Activated CD4-positive, alpha-beta T cell treated with anti-CD3 and anti-CD28 coated beads for 36 hours (primary cell): ENCODE measurements at places on chromosomes 1 and 21.

DNA sequence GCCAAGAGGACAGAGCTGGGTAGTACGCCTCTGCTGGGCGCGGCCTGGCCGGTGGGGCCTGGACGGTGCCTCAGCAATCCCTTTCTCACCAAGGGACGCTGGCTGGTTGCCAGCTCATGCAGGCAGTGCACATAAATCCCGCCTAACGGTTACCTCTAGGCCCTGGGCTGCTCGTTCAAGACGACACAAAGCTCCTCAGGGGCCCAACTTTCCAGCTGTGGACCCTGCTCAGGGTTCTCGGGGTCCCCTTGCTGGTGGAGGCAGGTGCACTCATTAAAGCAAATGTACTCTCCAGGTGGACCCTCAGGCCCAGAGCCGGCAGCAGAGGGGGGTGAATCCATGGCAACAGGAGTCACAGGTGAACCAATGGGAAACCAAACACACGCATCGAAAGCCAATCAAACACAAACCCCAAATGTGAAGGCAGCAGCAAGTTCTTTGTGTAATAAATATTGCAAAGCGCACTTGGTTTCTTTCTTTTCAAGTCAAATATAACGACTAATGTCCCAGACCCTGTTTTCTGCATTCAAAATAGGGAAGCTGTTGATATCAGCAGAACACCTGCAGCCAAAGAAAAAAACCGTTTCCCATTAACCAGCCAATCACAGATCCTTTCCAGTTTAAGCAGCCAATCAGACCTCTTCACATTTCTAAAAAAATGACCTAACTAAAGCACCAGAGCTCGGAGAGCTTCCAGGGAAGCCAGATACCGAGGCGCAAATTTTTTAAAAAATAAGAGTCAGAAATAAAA, 26.1 kb upstream of the CLSTN1 start:
- peaks cover 5% of the 10 kb centered on the region for H3K4me1 ChIP-seq
- peak overlapping the region; percentile 30 for H3K4me3 ChIP-seq
- DNase-seq = no peak
- H3K27ac ChIP-seq = no peak overlapping the region

DNA sequence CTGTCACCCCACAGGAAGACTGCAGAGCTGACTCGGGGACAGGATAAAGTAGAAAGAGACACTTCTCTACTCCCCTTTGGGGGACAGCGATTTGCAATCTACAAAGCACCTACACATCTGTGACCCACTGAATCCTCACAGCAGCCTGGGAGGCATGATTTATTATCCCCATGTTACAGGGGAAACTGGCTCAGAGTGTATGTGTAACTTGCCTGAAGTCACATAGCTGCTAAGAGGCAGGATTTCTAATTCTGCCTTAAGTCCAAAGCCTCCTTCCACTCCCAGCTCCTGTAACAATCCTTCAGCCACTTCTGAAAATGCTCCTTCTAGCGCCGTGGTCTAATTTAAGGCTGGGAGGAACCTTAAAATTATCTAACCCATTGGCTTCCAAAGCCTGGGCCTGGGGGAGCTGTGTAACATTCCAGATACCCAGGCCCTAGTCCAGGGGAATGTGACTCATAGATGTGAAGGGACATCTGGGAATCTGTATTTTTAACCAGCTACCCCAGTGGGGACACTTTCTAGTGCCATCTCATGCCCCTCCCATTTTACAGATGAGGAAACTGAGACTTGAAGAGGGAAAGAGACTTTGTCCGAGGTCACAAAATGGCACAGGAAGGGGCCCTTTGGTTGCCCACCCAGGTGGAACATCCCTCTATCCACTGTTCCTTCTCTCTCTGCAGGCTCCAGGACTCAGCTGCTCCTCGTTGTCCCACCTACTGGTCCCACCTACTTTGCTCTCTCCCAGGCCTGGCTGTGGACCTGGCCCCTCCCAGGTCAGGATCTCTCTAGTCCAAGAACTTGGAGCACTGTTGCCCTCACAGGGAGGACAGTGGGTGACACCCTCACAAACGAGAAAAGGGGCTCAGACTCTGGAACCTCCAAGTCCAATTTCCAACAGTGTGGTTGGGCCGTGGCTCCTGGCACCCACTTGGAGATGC, 48.9 kb downstream of the AHDC1 start:
- H3K27me3 ChIP-seq = no peaks in the 10 kb centered on the region
- H3K4me1 ChIP-seq = peaks cover 21% of the 10 kb centered on the region
- H3K27ac ChIP-seq = no peak overlapping the region

GRCh38 chr1:196034080-196034706, 574.0 kb downstream of the KCNT2 start:
- DNase-seq = no peak
- H3K4me1 ChIP-seq = no peaks in the 10 kb centered on the region
- H3K4me3 ChIP-seq = no peak overlapping the region
- no peaks in the 10 kb centered on the region for H3K36me3 ChIP-seq

GRCh38 chr21:22961258-22961657, 1963.0 kb downstream of the NCAM2 start:
- no peaks in the 10 kb centered on the region for H3K36me3 ChIP-seq
- no peak overlapping the region for H3K27ac ChIP-seq
- H3K4me3 ChIP-seq = no peak overlapping the region
- DNase-seq = no peak
- H3K4me1 ChIP-seq = no peaks in the 10 kb centered on the region

- no peaks in the 10 kb centered on the region for H3K4me1 ChIP-seq
- no peak overlapping the region for H3K27ac ChIP-seq
- H3K36me3 ChIP-seq = no peaks in the 10 kb centered on the region
- H3K27me3 ChIP-seq = peaks cover 3% of the 10 kb centered on the region
Observed at GRCh38 chr21:41680444-41681347, 86.2 kb downstream of the RIPK4 start.

- peaks cover 31% of the 10 kb centered on the region for H3K4me1 ChIP-seq
- no peak overlapping the region for H3K27ac ChIP-seq
- DNase-seq = peak; percentile 32
- H3K4me3 ChIP-seq = no peak overlapping the region
- no peaks in the 10 kb centered on the region for H3K27me3 ChIP-seq
Observed at GRCh38 chr1:92968138-92969032, 7.1 kb upstream of the DIPK1A start.
